ENCODE measurements at places on chromosomes 6 and 20.
A peak's percentile ranks its signal among the peaks of the same experiment; 100 is the strongest.

- DNase-seq: peak; percentile 14
Measured at GRCh38 chr20:58829531-58829941, 21.2 kb downstream of the GNAS-AS1 start.

- no peak for DNase-seq
Measured at GRCh38 chr6:123570813-123571684, 65.7 kb downstream of the TRDN start.

DNA sequence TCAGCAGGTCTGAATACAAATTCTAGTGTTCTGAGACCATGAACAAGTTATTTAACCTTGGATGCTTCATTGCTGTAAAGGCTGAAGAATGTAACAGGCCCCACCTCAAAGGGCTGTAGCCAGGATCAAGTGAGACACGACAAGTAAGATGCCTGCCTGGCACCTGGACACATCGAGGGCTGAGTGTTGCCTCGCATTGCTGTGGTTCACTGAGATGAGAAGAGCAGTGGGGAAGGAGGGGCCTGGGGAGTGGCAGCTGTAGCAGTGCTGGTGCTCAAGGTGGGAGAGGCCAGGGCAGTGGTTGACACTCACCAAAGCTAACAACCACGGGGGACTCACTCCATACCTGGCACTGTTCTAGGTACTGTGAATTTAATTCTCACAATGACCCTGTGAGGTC, 187.8 kb downstream of the KIF16B start:
- DNase-seq: no peak

- DNase-seq: no peak
Measured at GRCh38 chr20:36203861-36204260, 32.4 kb upstream of the AAR2 start.
